ENCODE measurements at places on chromosomes 1 and 21.

DNA sequence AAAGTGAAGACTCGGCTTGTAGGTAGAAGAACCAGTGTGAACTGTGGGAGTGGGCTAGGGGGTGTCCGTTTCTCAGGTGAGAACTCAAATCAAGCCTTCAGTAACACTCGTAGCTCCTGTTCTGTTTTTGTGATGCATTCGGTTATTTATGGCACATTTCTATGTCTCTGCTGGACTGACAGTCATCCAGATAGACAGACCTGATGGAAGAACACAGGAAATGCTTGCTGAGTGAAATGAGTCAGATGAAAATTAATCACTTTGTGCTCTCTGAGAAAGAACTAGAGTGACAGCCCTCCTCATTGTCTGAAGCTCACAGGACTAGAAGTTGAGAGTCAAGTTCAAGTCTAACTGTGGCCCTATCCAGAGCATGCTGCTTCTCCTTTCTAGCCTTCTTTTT, 360.1 kb upstream of the PLXNA2 start:
- DNase-seq: no peak

DNA sequence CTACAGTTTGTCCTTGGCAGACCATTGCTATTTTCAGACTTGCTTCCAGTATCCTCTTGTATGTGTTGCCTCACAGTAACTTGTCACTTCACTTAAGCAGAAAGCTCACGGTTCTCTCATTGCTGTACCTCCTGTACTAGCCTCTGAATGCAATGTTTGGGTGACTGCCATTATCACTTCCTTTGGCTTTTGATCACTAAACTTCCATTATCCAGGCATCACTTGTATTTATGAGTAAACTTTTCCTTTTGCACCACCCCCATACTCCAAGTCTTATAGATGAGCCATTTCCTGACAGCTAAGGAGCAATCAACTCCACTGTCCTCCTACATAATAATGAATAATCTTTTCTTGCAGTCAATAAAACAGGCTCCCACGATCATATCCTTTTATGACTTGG, 255.3 kb downstream of the PDE4B start:
- DNase-seq: no peak

DNA sequence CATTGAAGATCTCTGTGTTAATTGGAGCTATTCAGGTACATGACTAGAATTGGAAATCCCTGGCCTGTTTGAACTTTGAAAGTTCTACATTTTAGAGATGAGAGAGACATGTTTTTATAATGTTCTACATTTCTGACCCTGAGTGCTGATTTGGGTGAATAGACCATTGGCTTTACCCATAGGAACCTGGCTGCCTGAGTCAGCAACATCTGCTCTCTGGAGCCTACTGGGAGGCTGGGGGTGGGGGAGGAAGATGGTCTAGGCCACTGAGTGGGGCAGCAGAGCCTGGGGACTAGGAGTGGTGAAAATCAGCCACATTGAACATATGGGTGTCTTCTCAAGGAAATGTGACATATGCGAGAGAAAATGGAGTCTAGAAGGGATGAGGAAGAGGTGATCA, 1.4 kb upstream of the VANGL1 start:
- no peak for DNase-seq

GRCh38 chr1:199157494-199157893, 518.7 kb downstream of the PTPRC start:
- no peak for DNase-seq

DNA sequence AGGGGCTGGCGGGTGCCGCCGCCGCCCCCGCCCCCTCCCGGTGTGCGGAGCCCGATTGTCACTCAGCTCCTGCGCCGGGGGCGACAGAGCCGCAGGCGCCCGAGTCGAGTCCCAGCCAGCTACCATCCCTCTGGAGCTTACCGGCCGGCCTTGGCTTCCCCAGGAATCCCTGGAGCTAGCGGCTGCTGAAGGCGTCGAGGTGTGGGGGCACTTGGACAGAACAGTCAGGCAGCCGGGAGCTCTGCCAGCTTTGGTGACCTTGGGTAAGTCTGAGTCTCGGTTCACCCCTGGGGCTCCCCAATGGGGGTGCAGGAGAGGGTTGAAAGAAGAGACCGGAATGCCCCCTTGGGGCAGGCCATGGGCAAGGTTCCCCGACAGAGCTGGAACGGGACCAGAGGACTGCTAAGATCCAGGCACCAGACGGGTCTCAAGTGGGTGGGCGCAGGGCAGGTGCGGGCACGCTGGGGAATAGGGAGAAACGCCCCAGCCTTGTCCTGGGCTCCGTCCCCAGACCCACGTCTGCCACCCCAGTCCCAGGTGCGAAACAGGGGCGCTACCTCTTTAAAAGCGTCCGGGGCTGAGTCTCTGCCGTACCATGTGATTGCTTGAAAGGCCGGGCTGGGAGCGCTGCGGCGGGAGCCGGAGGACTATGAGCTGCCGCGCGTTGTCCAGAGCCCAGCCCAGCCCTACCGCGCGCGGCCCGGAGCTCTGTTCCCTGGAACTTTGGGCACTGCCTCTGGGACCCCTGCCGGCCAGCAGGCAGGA, at the start of gene ADORA1:
ADORA1 (plus strand) TSS at position 61 of the 765 bp plus-strand sequence. CDS start 1,116 bp downstream, outside the sequence.
- DNase-seq: no peak

- DNase-seq: no peak
These were observed 38.9 kb downstream of the WARS2 start for GRCh38 chr1:119101563-119101962.

DNA sequence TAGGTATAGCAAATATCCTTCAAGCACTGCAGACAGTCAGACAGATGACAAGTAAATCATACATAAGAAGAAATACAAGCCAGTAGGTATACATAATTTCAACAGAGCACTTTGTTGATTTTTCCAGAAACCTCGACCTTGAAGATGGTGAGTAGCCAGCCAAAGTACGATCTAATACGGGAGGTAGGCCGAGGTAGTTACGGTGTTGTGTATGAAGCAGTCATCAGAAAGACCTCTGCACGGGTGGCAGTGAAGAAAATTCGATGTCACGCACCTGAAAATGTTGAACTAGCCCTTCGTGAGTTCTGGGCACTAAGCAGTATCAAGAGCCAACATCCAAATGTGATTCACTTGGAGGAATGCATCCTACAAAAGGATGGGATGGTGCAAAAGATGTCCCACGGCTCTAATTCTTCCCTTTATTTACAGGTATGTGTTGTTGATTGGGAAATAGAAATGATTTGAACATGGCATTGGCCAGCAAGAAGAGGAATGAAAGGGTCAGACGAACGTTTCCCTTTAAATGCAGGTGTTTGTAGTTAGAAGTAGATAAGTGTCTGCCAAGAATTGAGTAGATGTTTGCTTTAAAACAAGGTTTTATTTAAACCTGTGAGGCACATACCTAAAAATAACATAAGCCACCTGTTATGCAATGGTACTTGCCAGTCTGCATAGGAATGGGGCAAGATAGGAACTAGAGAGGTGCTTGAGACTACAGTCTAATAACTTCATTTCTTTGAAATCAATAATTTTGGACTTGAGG, 2.7 kb downstream of the PDIK1L start:
- no peak for DNase-seq

DNA sequence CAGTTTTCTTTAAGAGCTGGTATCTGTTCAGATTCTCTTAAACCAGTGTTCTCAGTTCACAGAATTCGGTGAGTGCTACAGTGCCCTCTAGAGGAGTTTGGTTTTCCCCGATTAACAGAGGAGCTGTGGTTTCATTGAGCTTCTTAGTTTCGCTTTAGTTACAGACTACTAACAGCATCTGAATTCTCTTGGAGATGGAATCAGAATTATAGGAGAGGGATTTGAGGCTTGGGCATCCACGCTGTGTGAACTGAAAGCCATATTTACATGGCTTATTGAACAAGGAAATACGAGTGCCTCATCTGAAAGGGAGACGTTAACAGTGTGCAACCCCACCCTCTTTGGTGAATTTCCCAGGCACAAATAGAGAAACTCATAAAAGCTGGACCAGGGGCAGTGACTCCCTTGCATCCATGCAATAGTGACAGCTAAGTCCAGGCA, 202.0 kb downstream of the USH2A start:
- no peak for DNase-seq

GRCh38 chr1:115052454-115053083, 22.9 kb downstream of the TSHB start:
- no peak for DNase-seq

GRCh38 chr1:106534612-106535011, 521.9 kb upstream of the PRMT6 start:
- DNase-seq: no peak

DNA sequence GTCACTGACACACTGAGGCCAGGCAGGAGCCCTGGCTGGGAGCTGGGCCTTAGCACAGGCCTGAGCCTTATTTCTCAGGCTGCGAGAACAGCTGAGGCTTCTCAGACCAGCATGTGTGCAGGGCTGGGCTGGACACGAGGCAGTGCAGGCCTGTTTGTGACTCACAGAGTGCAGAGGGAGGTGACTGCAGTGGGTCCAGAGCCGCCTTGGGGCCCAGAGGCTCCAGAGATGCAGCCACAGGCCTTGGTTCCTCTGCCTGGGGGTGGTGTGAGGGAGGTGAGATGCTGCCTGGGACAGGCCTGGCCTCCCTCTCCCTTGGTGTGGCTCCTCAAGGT, 61.2 kb upstream of the ETV3 start:
- no peak for DNase-seq

All from cortex of kidney (tissue), 1 donor.